ENCODE measurements at places on chromosomes 6 and 20.
A peak's percentile ranks its signal among the peaks of the same experiment; 100 is the strongest.

GRCh38 chr6:170231293-170232185, 59.3 kb downstream of the DLL1 start:
- no peak for DNase-seq

DNA sequence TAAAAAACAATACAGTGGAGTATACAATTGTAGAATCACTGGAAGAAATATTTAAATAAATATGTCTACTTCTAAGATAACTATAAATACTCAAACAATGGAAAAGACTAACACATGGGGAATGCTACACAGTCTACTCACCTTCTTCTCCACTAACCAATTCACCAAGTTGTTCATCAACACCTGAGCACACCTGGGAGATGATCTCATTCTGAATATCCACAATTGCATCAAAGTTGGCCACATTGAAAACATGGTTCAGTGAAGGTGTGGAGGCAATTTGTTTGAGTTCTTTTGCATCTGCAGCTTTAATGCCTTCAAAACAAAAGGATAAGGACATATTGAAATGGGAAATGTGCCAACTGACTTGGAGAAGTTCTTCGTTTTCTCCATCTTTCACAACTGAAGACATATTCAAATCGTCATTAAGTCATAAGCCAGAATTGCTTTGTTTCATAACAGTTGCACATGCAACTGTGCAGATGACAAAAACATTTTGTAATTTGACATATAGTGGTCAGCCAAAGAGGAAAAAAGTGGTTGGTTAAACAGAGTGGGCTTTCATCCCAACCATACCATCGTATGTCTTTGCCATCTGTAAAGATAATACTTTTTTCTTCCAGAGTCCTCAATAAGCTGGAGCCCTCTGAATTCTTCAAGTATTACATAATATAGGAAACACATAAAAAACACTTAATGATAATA, 17.5 kb downstream of the COL12A1 start:
- no peak for DNase-seq

DNA sequence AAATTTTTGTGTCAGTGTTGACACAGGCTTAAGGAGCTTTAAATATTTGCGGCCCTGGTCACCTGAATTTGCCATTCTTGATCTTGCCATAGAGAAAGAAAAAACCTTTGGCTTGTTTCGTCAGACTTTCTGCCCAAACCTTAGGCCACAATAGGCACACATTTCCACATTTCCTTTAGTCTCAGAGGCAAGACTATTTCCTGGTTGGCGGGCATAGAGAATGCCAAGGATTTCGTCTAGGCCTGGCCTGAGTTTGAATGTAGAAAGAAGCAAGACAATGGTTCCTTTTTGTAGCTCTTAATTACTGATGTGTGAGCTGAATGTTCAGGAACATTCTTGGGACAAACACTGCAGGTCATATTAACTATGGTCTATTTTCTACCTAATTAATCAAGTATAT, 108.1 kb downstream of the TRMT11 start:
- no peak for DNase-seq

DNA sequence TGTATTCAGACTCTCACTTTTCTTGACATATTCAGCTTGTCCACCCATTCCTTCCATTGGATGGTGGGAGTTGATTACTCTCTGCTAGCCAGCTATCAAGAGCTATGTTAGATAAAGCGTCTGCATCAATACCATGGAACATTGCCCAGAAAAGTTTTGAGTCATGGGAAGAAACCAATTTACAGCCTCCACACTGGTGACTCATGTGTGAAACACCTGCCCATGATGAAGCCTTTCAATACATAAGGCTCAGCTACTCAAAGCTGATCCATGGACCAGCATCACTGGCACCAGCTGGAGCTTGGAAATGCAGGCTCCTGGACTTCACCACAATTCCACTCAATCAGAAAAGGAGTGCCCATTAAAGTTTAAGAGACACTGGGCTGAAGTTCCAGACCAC, 16.1 kb downstream of the PLA2G7 start:
- no peak for DNase-seq

DNA sequence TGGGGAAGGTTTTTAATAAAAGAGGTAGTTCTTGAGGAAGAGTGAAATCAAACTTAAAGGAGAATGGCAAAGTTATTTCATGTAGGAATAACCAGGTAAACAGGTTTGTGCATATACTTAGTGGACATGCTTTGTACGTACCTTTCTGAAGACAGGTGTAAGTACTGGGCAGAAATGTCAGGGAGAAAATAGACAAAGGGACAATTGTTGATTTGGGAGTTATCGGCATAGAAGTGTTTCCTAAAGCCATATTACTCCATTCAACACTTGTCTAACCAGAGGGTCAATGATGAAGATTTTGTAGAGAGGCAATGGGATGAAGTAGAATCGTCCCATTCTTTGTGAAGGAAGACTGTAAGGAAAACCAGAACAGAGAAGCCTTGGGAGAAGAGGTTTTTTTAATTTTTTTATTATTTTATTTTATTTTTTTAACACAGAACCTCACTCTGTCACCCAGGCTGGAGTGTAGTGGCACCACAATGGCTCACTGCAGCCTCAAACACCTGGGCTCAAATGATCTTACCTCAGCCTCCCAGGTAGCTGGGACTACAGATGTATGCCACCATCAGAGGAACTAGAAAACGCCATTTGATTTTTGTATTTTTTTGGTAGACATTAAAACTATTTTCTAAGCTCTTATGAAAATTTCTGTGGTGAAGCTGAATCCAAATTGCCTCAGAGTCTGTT, 18.0 kb downstream of the SMAP1 start:
- DNase-seq = no peak

- peak; percentile 87 for DNase-seq
These were observed at the start of gene KCNK5 for GRCh38 chr6:39228992-39229767. TSS of gene KCNK5 (minus strand) at chr6:39229475. CDS start at chr6:39229111, 364 bp downstream.

GRCh38 chr6:137791281-137792159, 75.5 kb upstream of the TNFAIP3 start:
- DNase-seq = no peak

GRCh38 chr6:41228616-41229015, 467 bp downstream of the TREML4 start:
- no peak for DNase-seq

- no peak for DNase-seq
These were observed 125.1 kb upstream of the NXT1 start for GRCh38 chr20:23225407-23226060.

DNA sequence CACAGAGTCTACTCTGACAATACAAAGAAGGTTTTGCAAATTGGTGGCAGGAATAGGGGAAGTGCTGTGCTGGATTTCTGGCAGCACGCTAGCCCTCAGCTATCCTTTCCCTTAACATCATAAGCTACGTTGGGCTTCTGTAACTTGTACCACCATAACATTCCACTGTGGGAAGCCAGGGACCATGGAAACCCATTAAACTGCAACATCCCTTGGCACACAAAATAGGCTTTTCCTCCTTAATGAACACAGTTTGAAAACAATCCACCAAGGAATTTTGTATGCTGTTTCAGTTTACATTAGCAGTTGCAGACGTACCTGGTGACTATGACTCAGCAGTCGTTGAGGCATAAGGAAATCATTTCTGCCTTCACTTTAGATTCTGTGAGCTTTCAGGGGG, 203.9 kb upstream of the RAB32 start:
- no peak for DNase-seq

GRCh38 chr20:31833130-31833930, 12.1 kb downstream of the FOXS1 start:
- DNase-seq = peak; percentile 66

DNA sequence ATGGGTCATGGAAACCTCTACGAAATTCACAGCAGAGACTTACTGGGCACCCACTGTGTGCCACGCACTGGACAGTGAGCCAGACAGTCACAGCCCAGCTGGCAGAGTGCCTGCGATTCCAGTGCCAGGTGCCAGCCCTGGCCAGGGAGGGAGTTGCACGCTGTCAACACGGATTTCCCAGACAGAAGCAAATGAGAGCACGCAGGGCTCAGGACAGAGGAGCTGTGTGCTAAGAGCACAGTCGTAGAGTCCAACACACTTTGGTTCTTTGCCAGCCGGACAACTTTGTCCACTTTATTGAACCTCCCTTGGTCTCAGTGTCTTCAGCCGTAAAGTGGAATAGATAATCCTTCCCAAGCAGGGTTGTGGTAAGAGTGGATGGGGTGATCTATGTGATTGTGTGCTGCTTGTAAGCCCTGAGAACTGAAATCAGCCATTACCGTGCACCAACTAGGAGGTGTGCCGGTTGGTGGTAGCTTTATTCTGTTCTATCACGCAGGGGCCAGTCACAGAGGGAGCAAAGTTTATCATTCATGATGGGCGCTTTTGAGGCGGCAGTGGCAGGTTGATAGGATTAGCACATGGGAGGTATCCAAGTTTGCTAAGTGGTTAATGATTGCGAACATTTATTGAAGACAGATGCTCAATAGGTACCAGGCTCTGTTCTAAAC, 40.6 kb downstream of the SIRPA start:
- DNase-seq = no peak

DNA sequence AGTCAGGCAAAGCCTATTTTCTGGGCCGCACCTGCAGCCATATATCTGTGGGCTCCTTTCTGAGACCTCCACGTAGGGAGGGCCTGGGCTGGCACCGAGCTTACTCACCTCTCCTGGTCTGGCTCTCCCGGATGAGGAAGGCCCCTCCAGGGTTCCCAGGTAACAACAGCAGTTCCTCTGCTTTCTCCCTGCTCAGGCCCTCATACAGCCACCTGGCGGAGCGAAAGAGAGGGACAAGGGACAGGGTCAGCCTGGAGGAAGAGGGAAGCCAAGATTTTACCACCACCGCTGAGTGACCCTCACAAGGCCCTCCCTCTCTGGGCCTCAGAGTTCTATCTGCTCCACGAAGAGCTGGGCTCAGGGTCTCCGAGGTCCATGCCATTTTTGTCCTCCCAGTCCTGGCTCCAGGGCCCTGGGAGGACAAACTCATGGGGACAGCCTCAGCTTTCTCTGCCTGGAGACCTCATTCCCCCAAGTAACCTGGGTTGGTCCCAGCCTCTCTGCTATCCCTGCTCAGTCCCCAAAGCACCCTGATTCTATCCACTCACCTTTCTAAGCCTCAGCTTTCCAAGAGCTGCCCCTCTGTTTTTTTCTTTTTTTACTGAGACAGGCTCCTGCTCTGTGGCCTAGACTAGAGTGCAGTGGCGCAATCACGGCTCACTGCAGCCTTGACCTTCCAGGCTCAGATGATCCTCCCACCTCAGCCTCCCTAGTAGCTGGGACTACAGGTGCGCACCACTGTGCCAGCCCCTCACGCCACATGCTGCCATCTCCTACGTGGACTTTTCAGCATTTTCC, 13.3 kb downstream of the SLA2 start:
- DNase-seq = peak; percentile 21

GRCh38 chr6:23547851-23548250, 578.2 kb upstream of the NRSN1 start:
- no peak for DNase-seq

GRCh38 chr20:32804022-32804715, 15.6 kb upstream of the MAPRE1 start:
- DNase-seq = no peak

DNA sequence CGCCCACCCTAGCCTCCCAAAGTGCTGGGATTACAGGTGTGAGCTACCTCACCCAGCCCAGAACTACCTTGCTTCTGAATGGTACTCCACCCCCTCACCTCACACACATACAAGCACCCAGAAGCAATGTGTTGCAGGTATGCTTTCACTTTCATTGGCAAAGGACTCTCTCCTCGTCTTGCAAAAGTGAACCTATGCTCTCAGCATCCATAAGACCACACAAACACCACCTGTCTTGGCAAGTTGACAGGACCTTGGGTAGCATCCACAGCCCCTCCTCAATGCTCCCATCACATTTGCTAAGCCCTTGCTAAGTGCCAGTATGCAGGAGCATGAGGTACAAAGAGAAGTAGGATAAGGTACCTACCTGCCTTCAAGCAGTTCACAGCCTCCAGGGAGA, 3.7 kb downstream of the KIF13A start:
- DNase-seq = peak; percentile 73

- DNase-seq = peak; percentile 76
These were observed 2.9 kb downstream of the EEF1A2 start for GRCh38 chr20:63495741-63496595.

DNA sequence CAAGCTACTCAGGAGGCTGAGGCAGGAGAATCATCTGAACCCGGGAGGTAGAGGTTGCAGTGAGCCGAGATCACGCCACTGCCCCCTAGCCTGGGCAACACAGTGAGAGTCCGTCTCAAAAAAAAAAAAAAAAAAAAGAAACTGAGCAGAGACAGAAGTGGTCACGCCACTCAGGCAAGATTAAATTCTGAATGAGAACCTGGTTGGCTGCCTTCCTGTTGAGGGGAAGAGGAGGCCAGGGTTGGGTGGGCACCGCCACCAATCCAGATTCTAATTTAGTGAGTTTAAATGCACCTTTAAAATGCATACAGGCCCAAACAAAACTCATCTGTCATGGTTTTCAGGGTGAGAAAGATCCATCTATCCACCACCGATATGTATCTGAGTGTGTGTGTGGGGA, 23.7 kb upstream of the CCDC167 start:
- DNase-seq = no peak

GRCh38 chr6:150299873-150300485, 68.8 kb upstream of the IYD start:
- no peak for DNase-seq

GRCh38 chr20:24703284-24703610, 233.8 kb downstream of the SYNDIG1 start:
- no peak for DNase-seq

DNA sequence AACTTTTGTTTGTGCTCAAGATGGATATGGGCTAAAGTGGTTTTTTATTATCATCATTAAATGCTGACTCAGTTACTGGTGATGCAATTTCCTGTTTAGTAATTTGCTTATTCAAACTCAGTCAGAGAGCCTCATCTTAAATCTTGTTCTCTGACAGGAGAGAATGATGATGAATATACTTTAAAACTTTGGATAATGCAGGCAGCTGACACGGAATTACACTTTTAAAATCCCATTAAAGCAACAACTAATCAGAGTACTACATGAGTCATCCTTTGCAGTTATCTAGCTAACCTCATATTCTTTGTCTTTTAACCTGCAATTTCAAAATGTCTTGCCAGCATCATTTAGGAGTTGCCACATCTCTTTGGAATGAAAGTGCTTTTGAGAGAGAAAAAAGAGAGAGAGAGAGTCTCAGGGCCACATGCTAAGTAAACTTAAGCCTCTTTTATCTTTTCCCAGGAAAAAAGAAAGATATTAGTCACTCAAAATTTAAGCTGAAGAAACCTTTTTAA, 9.2 kb upstream of the C6orf141 start:
- DNase-seq = no peak
